Natural killer cell treated with Interleukin-12 subunit alpha and Interleukin-12 subunit beta and Interleukin-15 and Interleukin-18, amount 100 ng/mL, for 72 hours (primary cell): ENCODE measurements at places on chromosomes 4 and X. TPM values are rescaled to one million over a fixed set of nuclear protein-coding genes. Genes with fewer than 3 reads are reported as not detected.

SPANXC gene
- total RNA-seq: not detected

ANXA10 gene
- total RNA-seq: not detected

DRP2 gene
- 0.64 TPM for total RNA-seq

MAGEA4 gene
- total RNA-seq: not detected

CLNK gene
- 0.45 TPM for total RNA-seq

BRCC3 gene
- total RNA-seq: 36.1 TPM

IL2 gene
- total RNA-seq: not detected

ZFP92 gene
- 2.1 TPM for total RNA-seq

FGFBP1 gene
- not detected for total RNA-seq

ANXA3 gene
- total RNA-seq: 8.8 TPM

SLC49A3 gene
- 10.5 TPM for total RNA-seq

GABRG1 gene
- not detected for total RNA-seq

GRCh38 chrX:2500091-2500802 is 529 bp downstream of the DHRSX start:
- DNase-seq: no peak

DNA sequence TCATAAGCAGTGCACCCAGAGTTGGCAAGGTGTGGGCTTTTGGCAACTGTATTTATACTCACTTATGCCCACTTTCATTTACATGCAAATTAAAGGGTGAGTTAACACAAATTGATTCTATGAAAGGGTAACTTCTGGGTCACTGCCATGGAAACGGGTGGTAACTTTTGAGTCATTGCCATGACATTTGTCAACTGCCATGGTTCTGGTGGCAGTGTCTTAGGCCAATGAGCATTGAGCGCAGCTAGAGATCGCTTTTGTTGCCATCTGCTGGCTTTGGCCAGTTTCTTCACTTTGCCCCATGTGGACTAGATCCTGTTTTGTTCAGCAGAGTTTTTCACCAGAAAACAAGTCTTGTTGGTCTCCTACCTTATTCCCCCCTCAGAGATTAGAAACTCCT is 170.8 kb upstream of the NUDT6 start:
- DNase-seq: no peak

DNA sequence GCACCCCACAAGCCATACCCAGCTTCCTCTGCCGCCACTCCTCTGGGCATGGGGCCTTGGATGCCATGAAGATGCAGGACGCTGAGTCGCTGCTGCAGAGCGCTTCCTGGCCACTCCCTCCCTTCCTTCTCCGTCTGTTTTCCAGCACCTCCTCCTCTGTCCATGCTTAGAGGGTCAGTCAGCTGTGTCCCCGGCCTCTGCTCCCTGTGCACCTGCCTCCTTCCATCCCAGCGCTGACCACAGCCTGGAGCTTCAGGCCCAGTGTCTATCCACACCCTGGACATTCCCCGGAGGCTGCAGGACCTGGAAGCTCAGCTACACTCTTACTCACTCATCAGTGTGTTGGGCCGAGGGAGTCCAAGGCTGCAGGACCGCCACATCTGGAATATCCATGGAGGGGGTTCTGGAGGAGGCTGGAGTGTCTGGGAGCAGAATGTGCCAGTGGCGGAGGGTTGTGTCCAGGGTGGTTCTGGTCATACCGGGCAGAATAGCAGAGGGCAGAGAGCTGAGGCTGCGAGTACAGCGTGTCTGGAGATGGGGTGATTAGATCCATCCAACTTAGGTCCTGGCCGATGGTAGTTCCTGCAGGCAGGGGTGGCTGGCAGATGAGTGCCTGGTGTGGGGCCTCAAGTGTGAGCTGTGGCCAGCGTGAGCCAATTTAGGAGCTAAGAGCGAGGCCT is 58.6 kb upstream of the ADRA2C start:
- DNase-seq: no peak

GRCh38 chr4:140252141-140252741 is 98.3 kb upstream of the MAML3 start:
- no peak for DNase-seq

GRCh38 chrX:30786374-30786773 is 102.7 kb downstream of the TAB3 start:
- no peak for DNase-seq

DNA sequence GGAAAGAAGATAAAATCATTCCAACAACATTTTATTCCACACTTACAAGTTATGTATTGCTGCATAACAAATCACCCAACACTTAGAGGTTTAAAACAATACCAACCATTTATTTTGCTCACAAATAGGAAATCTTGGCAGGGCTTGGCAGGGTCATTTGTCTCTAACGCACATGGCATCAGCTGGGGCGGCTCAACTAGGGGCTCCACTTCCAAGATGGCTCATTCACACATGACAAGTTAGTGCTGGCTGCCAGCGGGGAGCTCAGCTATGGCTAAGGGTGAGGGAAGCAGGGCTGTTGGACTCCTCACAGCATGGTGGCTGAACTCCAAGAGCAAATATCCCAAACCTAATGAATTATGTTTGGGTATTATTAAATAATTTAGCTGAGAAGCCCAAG is 377.0 kb downstream of the ZNF674 start:
- no peak for DNase-seq

- DNase-seq: peak; percentile 65
Measured at GRCh38 chrX:147912093-147912801, 528 bp downstream of the FMR1 start.

DNA sequence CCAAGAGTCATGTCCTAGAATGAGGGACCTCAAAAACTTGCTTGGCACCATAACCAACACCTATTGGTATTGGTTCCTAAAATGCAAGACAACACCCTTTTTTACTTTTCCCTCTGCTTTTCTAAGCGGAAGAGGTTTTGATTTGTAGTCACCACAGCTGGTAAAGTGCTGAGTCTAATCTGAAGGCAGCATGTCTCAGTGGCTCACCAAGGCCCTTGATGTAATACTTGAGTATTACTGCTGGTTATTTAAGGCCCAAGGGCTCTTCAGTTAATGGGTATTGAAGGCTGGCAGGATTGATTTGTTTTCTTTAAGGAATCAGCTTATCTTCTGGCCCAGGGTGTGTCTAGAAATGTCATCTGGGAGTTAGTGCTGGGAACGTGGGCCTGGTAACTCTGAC is 735.1 kb downstream of the GLUD2 start:
- no peak for DNase-seq

GRCh38 chr4:129998436-129999150 is 902.6 kb downstream of the C4orf33 start:
- no peak for DNase-seq

DNA sequence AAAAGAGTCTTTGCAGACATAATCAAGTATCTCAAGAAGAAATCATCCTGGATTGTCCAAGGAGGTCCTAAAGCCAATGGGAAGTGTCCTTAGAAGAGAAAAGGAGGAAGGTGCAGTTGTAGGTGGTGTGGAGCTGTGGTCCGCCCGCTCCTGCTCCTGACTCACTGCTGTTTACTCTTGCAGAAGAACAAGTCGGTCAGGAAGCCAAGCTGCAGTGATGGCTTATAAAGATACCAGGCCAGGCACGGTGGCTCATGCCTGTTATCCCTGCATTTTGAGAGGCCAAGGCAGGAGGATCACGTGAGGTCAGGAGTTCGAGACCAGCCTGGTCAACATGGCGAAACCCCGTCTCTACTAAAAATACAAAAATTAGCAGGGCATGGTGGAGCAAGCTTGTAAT is 66.4 kb upstream of the ATP6AP2 start:
- DNase-seq: no peak

GRCh38 chr4:47824840-47825239 is 13.0 kb downstream of the CORIN start:
- DNase-seq: no peak

DNA sequence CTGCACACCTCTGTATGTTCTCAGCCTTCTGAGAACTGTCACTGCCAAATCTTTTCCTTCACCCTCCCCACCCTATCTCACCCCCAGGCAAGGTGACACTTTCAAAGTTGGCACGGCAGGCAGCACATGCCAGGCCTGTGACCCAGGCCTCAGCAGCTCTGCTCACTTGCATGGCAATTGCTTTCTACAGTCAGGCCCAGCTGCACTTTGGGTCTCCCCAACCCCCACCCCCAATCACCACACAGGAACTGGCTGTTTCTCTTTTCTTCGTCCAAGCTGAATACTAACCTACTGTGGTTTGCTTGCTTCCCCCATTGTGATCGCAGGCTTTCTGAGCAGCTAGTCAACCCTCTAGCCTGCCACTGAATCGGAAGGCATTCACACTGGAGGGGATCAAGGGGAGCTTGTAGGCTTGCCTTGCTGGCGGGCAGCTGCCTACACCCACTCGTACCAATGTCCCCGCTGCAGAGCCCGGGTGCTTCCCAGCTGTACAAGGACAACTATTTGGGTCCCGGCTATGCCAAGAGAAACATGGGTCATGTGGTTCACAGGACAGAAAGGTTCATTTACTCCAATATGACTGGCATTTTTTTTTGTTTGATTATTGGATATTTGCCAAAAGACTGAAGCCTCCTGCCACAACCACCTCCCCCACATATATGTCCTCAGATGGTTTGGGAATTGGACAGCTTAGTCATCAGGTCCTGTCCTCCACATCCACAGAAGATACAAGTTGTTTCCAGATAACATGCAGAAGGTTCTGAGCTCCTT is 28.1 kb downstream of the SLC25A43 start:
- no peak for DNase-seq

- no peak for DNase-seq
Measured at GRCh38 chr4:163747293-163747692, 252.8 kb downstream of the TMA16 start.

DNA sequence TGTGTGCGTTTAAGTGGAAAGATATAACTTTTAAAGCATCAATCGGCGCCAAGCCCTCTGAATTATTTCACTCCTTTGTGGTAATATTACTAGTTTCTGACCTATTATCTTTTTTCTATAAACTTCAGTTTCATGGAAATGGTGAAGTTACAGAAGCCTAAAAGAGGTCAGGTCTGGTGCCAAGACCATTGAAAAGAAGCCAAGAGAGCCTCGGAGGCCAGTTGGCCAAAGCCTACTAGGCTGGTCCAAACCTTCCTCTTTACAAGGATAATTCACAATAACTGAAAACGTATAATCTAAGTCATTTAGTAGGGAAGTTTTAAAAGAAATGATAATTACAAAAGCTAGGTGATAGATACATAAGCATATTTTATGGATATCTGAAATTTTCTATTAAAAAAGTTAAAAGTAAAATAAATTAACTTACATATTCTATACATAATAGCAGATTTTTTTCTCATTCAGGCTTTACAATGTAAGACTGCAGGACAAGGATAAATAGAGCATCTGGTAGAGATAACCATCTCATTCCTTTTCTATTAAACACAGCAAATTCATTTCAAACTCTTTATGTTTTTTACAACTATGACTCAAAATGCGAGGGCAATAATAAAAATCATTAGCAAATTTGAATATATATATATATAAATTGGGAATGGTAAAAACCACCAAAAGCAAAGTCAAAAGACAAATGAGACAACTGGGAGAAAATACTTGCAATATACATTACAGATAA is 49.2 kb downstream of the WDFY3 start:
- no peak for DNase-seq

- DNase-seq: no peak
Measured at GRCh38 chr4:19982556-19982955, 269.1 kb upstream of the SLIT2 start.

- no peak for DNase-seq
Measured at GRCh38 chr4:98779088-98779487, 120.7 kb upstream of the TSPAN5 start.

GRCh38 chr4:52076731-52077130 is 25.6 kb downstream of the SPATA18 start:
- DNase-seq: no peak

GRCh38 chrX:43974100-43974475 is 898 bp upstream of the NDP start:
- DNase-seq: no peak

GRCh38 chrX:119757979-119758730 is at the start of gene SOWAHD:
Gene SOWAHD, plus strand, starts transcription at chrX:119758588. Its CDS starts 80 bp downstream, at chrX:119758668.
- no peak for DNase-seq

- DNase-seq: no peak
Measured at GRCh38 chr4:94882756-94883155, 125.0 kb downstream of the BMPR1B start.

DNA sequence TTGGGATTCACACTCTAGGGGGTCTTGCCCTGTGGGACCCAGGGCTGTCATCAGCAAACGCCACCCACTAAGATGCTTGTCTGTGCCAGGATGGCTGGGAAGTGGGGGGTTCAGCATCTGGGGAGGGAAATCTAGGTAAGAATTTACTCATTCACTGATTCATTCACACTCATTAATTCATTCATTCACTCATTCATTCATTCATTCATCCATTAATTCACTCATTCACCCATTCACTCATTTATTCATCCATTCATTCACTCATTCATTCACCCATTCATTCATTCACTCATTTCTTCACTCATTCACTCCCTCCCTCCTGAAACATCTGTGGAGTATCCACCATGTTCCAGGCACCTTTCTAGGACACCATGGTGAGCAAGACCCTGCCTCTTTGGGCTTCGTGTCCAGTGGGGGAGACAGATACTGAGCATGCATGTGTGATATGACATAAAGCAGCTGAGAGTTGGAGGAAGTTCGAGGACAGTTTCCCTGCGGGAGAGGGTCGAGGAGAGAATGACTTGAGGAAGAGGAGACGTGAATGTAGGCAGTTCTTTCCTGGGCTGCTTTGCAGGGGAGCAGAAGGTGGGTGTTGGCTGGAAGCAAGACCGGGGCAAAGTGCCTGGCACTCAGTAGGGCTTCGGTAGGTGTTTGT is 90.6 kb downstream of the SORCS2 start:
- no peak for DNase-seq

- no peak for DNase-seq
Measured at GRCh38 chr4:88938138-88938537, 118.8 kb downstream of the FAM13A start.

DNA sequence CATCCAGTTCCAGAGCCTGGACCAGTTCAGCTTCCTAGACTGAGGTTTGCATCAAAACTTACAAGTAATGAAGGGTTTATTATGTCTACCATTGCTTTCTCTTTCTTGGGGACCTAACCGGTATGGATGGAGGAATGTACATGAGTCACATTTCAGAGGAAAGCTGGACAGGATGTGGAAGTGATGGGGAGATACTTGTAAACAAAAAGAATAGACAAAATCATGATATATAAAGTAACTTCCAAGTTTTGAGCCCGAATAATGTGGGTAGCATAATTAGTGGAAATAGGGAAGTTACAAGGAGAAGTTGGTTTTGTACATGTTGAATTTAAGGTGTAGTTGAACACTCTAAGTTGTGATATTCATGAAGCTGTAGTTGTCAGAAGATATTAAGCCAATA is 15.0 kb downstream of the FNIP2 start:
- no peak for DNase-seq

GRCh38 chrX:1925053-1925481 is 310.2 kb downstream of the ASMT start:
- no peak for DNase-seq

GRCh38 chr4:183094393-183095198 is 4.5 kb upstream of the WWC2 start:
- no peak for DNase-seq
